ENCODE measurements at places on chromosomes 12 and 14.

DNA sequence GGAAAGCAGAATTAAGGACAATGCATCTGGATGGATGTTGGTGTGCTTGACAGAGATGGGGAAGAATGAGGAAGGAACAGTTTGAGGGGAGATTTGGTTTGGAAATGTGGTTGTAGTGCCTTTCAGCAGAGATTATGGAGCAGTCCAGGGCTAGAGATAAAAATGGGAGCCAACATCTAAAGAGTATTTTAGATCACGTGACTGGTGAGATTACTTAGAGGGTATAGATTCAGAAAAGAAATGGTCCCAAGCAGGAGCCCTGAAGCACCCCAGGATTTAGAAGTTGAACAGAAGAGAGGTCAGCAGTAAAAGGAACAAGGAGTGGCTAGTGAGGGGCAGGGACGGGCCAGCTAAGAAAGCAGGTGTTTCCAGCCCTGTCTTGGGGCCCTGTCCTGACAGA lies 29.6 kb downstream of the ZNF664 start:
- DNase-seq, result no peak

- DNase-seq, result no peak
Measured at GRCh38 chr12:121390856-121391255, 9.1 kb upstream of the RNF34 start.

DNA sequence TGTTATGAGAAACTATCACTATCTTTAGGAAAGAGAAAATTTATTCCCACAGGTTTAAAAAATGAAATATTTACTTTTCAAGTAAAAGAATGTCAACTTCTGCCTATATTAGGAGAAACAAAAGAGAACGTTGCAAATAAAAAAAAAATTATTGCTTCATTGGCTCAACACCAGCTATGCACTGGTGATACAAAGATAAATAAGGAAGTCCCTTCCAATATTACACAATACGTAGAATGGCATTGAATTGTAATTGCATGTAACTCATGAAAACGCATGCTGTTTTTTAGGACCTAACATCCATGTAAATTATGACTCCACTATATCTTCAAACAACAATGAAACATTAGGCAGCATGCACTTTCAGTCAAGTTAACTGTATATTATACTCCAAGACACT lies 56.4 kb upstream of the RERGL start:
- no peak for DNase-seq

DNA sequence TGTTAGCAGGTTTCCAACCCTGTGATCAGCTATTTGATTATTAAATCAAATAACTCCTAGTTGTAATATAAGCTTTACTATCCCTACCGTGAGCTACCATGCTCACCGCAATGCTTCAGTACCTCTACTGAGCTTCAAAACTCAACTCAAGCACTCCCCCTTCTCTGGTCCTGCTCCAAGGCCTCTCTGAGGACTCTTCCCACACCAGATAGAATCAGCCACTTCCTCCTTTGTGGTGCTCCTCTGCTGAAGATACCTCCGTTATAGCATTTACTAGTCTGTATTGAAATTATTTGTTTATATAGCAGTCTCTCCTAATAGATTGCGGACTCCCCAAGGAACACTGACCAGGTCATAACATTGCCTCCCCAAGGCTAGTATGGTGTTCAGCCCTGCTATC lies 17.5 kb downstream of the AREL1 start:
- DNase-seq, result no peak

DNA sequence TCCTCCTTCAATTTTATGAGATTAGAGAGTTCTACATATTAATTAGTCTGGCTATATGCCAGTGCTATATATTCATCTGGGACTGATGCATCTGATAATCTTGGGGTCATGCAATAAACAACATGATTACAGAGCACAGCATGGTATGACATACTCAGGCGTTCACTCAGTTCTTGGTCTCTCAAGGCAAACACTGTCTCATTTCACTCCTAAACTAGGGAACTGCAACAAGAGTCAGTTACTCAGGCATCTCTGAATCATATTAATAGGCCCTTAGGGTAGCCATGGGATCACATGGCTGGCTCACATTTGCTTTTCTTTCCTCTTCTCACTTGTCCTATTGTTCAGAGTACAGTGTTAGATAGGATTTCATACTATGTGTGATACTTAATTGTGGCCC lies 91.8 kb upstream of the TMEM260 start:
- no peak for DNase-seq

DNA sequence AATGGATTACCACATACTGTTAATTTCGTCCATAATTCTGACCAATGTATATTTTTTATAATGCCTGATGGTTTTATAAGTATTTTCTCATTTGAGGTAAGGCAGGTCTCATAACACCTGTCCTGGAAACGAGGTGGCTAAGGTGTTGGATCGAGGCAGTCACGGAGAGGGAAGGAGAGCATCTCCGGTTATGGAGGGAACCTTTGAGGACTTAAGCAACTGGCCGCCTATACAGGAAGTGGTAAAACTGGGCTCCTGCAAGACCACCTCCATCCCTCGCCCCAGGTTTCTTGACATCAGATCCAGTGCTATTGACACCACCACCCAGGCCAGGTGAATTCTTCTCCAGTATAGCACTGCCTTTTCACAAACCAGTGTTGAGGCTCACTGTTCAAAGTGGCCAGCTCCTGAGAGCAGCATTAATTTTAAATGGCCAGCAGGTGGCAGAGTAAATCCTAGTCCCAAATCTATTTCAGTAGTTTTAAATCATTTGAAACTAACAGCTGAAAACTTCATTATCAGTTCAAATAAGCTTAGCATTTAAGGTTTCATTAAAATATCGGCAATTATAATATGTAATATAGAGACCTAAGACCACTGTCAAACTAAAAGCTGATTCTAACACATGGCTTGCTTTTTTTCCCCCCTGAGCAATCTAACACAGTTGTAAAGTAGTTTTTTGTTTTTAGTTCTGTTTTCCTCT lies 100.8 kb downstream of the PPM1A start:
- DNase-seq, result no peak

DNA sequence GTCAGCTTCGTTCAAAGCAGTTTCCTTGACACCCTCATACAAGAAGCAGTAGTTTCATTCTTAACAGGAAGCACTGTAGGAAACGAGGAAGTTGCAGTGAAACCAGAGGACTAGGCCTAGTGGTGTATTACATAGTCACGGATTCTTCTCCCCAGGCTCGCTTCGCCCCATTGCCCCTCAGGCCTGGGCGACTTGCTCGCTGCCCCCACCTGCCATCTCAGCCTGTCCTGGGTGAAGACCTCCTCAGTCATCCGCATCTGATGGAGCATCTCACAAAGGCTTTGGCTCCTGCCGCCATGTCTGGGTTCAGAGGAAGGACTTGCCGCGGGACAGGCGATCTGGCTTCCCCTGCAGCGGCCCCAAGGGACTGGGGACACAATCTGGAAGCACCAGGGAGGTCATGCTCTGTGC lies 93.5 kb downstream of the LMNTD1 start:
- no peak for DNase-seq

DNA sequence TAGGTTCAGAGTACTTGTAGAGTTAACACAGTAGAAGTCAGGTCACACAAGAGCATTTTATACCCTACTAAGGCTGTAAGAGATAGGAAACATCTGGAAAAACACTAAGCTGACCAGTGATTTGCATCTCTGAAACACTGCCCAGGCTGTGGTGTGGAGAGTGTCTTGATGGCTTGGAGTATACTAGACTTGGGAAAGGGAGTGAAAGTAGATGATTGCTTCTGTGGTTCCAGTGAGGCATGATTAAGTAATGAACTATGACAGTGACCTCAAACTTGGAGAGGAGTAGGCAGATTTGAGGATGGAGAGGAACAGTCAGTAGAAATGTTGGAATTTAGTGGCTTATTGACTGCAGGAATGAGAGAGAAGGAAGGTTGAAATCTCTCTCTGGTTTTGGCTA lies 201.2 kb downstream of the FLRT2 start:
- DNase-seq, result no peak

DNA sequence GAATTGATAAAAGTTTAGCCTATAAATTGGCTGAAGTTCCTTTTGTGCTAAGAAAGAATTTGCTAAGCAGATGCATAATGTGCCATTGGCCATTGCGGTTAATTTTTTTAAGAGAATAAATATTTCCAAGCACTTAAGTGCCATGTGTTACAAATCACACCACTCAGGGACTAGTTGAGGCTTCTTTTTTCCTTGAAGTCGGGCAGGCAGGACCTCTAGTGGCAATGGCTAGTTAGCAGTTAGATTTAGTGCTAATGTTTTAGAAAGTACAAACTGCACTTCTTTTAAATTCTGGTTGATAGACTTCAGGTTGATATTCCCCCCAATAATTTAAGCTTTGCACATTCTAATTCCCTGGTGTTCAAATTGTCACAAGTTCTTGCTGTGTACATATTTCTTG lies 294.3 kb downstream of the APAF1 start:
- no peak for DNase-seq

DNA sequence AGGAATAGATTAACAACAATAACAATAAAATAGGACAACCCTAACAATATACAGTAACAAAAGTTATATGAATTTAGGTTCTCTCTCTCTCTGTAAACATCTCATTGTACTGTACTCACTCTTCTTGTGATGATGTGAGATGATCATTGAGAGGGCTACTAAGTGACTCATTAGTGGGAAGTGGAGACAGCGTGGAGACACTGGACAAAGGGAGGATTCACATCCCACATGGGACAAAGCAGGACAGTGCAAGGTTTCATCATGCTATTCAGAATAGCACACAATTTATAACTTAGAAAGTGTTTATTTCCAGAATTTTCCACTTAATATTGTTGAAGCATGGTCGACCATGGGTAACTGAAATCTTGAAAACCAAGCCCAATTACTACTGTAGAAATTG lies 26.0 kb upstream of the SPATA7 start:
- DNase-seq, result no peak

- DNase-seq, result no peak
Measured at GRCh38 chr12:117159674-117160073, 30.6 kb downstream of the FBXO21 start.

- peak; percentile 82 for DNase-seq
Measured at GRCh38 chr14:75985618-75986438, at the start of gene IFT43. Gene IFT43 (plus strand): TSS chr14:75985763. CDS start chr14:75985787, 24 bp downstream.

- no peak for DNase-seq
Measured at GRCh38 chr12:89364058-89364457, 11.8 kb upstream of the DUSP6 start.

- no peak for DNase-seq
Measured at GRCh38 chr12:2286461-2287131, 233.8 kb downstream of the CACNA1C start.

- no peak for DNase-seq
Measured at GRCh38 chr12:68420225-68421010, 88.3 kb upstream of the MDM1 start.

Measured in activated CD4-positive, CD25-positive, alpha-beta regulatory T cell treated with anti-CD3 and anti-CD28 coated beads, Interleukin-2, amount 50 U/mL, for 16 hours (primary cell).